HCT116 (cell line): ENCODE measurements at places on chromosomes 4 and X. TPM values are rescaled to one million over a fixed set of nuclear protein-coding genes. Genes with fewer than 3 reads are reported as not detected.

DNA sequence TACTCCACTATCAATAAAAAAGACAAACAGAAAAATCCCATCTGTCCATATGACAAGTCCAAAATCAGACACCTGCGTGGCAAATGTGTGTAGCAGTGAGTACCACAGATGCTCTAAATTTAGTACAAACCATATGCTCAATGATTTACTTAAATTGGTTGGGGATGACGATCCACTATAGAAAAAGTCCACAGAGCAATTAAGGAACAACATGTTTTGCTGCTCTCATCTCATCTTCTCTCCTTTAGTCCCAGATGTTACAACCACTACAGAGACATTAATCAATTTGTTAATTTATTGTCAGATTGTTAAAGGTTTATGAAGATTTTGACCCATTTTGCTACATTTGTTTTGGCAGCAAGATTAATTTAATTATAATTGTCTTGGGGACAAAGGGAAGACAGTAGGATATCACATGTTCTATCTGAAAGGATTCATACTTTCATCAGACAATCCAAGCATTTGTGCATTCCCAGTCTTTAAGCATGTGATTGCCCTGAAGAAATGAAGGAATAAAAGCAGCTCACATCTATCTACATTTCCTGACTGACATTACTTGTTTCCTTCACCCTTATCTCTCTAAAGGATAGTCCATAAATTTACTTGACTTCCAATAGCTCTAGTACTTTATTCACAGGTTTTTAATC lies 2268.1 kb downstream of the PCDH7 start:
- DNase-seq: no peak

DNA sequence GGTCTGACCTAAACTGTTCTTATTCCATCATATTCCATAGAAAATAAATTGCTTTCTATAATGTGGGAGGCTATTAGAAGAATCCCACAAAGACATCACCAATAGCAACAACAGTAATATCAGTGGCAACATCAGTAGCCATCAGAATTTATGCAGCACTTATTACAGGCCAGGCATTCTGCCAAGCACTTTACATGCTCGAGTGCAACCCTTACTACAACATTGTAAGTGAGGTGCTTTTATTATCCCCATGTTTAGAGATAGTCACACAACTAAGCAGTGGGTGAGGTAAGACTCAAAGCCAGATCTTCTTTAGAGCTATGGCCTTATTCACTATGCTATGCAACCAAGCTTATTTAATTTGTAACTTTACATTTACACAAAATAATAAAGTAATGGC lies 317.1 kb upstream of the BMP3 start:
- no peak for DNase-seq

GRCh38 chrX:111199505-111199904 lies 70.8 kb downstream of the CAPN6 start:
- DNase-seq: no peak

GRCh38 chr4:165548702-165549101 lies 169.9 kb downstream of the CPE start:
- no peak for DNase-seq

DNA sequence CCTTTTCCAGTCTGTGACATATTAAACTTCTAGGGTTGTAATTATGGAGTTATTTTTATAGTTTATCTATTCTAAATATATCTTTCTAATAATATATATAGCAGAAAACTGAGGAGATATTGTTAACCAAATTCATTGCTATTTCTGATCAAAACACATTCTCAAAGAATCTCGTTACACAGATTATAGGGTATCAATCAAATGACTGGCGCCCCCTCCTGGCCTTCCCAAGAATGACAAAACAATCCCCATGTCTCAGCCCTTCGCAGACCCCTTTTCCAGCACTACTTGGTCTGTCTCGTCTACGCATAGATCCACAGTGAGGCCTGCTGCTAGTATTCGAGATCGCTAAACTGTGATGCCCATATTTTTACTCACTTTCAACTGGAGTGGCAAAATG lies 209.3 kb downstream of the GPC3 start:
- DNase-seq: no peak

- DNase-seq: no peak
Observed at GRCh38 chrX:39288592-39288991, 487.3 kb downstream of the MID1IP1 start.

DNA sequence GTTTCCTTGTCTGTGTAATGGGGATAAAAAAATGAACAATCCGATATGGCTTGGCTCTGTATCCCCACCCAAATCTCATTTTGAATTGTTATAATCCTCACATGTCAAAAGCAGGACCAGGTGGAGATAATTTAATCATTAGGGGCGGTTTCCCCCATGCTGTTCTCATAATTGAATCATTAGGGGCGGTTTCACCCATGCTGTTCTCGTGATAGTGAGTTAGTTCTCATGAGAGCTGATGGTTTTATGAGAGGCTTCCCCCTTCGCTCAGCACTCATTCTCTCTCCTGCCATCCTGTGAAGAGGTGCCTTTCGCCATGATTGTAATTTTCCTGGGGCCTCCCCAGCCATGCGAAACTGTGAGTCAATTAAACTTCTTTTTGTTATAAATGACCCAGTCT lies 633.5 kb downstream of the RAPGEF2 start:
- DNase-seq: no peak

- DNase-seq: no peak
Observed at GRCh38 chr4:46073778-46074177, 50.1 kb downstream of the GABRG1 start.

DNA sequence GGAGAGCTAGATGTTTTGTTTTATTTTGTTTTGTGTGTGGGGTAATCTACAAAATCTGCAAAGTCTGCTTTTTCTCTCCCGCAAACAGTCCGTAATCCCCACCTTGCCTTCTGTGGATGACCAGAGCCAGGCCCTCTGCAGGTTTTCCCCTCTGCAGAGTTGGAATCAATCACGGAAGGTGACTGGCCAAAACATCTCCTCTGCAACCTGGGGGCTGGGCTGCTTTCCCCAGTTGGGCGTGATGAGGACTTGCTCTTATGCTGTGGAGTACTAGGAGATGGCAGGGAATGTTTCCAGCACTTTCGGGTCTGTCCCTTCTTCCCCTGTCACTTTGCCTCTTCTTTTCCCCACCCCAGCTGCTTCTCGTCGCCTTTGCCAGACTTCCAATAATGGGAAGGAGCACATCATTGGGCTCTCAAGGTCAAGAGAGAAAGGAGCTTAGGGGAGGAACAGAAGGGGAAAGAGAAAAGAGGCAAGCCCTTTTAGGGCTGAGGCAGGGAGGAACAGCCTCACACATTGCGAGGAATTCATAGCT lies 1.1 kb downstream of the TMEM35A start:
- no peak for DNase-seq

The RNF212 gene
- total RNA-seq: not detected

The FAM133A gene
- total RNA-seq: not detected
